CD4-positive, alpha-beta memory T cell (primary cell): ENCODE measurements at places on chromosomes 6 and 20. TPM values are rescaled to one million over a fixed set of nuclear protein-coding genes. Genes with fewer than 3 reads are reported as not detected.

GPR6 gene
- not detected for total RNA-seq

TRIM40 gene
- not detected for total RNA-seq

MDFI gene
- total RNA-seq: not detected

FAM184A gene
- 6.1 TPM for total RNA-seq

KIF25 gene
- total RNA-seq: not detected

B3GAT2 gene
- not detected for total RNA-seq

ZFP57 gene
- total RNA-seq: not detected
